Hematopoietic multipotent progenitor cell (in vitro differentiated cells): ENCODE measurements at places on chromosomes 6 and 20.

GRCh38 chr6:26257272-26257671 lies 107.7 kb upstream of the BTN3A2 start:
- no peak for DNase-seq

GRCh38 chr6:43901733-43902230 lies 131.8 kb downstream of the VEGFA start:
- no peak for DNase-seq

GRCh38 chr6:166955865-166956443 lies 396 bp downstream of the RNASET2 start:
- no peak for DNase-seq

GRCh38 chr6:16277101-16277981 lies 39.0 kb downstream of the GMPR start:
- DNase-seq: peak; percentile 73

- no peak for DNase-seq
Observed at GRCh38 chr6:149032599-149033405, 284.7 kb upstream of the TAB2 start.

- DNase-seq: no peak
Observed at GRCh38 chr20:7146552-7147219, 379.2 kb downstream of the BMP2 start.

DNA sequence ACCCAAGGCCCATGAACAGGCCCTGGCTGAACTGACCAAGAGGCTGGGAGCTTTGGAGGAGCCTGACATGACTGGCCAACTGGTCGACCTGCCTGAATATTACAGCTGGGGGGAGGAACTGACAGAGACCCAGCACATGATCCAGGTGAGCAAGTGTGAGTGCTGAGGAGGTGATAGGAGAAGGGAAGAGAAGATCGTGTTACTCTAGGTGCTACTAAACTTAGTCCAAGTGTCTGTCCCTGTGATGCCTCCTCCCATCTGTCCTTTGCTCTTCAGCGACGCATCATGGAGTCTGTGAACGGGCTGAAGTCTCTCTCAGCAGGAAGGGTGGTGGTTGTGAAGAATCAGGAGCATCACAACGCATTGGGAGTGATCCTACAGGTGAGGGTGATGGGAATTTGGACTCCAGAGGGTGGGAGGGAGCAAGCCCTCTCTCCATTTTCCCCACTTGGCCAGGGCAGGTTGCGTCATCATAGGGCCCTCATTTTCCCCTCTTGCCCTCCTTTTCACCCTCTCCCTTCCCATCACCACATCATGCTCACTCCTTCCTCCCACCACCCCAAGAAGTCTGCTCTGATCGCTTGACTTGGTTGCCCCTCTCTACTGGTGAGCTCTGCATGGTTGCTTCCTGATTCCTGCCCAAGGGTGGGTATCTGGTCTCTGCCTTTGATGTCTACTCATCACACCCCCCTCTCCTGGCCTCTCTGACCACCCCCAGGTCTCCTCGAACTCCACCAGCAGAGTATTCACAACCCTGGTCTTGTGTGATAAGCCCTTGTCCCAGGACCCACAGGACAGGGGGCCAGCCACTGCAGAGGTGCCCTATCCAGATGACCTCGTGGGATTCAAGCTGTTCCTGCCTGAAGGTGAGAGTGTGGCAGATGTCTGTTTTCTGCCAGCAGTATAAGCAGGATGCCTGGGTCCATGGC lies 4.7 kb downstream of the DXO start:
- no peak for DNase-seq

GRCh38 chr20:46647469-46647868 lies 3.8 kb downstream of the SLC13A3 start:
- no peak for DNase-seq

DNA sequence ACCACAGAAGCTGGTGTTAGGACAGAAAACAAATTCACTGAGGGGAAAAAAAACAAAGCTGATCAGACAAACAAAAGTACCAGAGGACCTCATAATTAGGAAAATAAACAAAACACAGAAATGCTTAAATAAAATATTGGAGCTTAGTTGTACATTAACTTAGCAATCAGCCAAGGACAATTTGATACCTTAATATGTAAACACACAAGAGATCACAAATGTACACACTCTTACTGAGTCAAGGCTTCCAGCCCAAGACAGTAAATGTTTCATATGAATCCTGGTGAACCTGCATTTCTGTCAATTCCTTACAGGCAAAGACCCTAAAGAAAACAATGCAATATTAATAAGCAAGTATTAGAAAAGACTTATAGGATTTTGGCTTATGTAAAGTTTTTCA lies 62.0 kb upstream of the SPTLC3 start:
- no peak for DNase-seq

- DNase-seq: no peak
Observed at GRCh38 chr6:156918647-156919046, 141.5 kb downstream of the ARID1B start.

- no peak for DNase-seq
Observed at GRCh38 chr20:62828511-62829230, 11.8 kb downstream of the COL9A3 start.

DNA sequence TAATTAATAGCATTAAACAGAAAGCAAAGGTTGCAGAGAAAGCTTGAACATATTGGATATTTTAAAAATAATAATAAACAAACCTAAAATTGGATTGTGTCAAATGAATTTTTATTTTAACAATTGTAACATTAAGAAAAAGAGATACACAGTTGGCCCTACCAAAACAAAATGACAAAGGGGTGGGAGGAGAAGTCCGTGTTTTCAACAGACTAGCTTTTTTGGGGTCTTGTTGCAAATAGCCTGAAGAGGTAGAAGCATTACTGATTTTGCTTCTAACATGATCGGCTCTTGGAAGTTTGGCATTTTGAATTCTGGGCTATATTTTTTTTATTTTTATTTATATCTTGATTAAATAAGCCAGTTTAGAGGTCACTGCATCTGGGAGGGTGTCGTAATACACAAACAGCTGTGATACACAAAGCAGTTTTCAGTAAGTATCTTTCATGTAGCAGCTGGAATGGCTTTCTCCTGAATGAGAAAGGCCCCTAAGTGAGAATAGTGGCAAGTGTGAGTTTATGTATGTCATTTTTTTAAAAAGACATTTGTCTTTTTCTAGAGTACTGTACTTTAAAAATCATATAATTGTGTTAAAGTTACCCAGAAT lies 85.5 kb upstream of the ZNF217 start:
- no peak for DNase-seq

DNA sequence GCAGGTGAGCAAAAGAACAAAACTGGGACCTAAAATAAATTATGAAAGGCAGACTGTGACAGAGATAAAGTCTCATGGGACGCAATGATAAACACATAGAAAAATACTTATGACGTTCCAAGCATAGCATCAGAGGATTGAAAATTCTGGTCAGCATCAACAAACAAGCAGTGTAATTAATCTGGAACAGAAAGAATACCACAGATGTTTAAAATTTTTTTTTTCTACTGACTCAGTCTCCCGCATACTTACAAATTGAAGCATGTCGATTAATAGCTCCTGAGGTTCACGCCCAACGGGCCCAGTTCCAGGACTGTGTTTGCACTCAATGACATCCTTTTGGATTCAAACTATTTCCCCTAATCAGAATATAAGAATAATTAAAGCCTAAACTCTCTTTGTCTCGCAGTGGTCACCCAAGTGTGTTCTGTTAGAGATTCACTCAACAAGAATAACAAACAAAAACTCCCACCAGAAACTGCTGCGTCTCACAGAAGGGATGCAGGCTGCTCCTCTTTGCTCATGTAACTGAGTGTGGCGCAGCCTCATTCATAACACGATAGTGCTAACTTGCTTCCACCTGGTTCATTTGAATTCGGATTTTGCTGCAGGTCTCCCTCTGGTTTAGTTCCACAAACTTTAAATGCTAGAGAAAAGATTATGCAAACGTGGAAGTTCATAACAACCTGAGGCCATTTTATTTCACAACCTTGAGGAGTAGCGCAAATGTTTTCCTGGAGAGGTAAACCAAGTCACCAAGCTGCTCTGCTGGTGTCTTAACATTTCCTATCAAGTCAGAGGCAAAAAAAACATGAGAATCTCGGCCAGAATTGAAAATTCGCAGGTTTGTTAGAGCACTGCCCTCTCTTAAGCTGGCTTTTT lies 69.0 kb upstream of the CITED2 start:
- DNase-seq: no peak
